Stimulated activated CD4-positive, alpha-beta T cell treated with anti-CD3 and anti-CD28 coated beads, Interleukin-1b, Interleukin-23, amount 100 ng/mL, for 1 hour (primary cell): ENCODE measurements at places on chromosomes 7 and 10.

- no peak for DNase-seq
Measured at GRCh38 chr7:82175319-82175718, 268.3 kb downstream of the CACNA2D1 start.

- no peak for DNase-seq
Measured at GRCh38 chr7:64515330-64515729, 47.5 kb downstream of the ZNF680 start.

DNA sequence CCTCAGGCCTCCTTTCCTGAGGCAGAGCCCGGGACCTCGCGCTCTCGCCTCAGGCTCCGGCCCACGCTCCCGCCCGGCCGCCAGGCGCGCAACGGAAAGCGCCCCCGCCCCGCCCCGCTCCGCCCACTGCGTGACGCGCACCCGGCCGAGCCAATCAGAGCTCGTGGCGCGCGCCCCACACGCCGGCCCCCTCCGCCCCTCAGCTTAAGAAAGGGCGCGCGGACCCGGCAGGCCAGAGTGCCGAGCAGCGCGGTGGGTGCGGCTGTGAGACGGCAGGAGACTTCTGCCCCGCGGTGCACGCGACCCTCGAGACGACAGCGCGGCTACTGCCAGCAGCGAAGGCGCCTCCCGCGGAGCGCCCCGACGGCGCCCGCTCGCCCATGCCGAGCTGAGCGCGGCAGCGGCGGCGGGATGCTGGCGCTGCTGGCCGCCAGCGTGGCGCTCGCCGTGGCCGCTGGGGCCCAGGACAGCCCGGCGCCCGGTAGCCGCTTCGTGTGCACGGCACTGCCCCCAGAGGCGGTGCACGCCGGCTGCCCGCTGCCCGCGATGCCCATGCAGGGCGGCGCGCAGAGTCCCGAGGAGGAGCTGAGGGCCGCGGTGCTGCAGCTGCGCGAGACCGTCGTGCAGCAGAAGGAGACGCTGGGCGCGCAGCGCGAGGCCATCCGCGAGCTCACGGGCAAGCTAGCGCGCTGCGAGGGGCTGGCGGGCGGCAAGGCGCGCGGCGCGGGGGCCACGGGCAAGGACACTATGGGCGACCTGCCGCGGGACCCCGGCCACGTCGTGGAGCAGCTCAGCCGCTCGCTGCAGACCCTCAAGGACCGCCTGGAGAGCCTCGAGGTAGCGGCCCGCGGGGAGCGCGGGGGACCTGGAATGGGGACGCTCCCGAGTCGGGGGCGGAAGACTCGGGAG is at the start of gene NPTX2:
Gene NPTX2, plus strand, starts transcription at position 235 of the 909 bp plus-strand sequence. Its CDS starts 177 bp downstream, at position 412.
- DNase-seq = no peak

DNA sequence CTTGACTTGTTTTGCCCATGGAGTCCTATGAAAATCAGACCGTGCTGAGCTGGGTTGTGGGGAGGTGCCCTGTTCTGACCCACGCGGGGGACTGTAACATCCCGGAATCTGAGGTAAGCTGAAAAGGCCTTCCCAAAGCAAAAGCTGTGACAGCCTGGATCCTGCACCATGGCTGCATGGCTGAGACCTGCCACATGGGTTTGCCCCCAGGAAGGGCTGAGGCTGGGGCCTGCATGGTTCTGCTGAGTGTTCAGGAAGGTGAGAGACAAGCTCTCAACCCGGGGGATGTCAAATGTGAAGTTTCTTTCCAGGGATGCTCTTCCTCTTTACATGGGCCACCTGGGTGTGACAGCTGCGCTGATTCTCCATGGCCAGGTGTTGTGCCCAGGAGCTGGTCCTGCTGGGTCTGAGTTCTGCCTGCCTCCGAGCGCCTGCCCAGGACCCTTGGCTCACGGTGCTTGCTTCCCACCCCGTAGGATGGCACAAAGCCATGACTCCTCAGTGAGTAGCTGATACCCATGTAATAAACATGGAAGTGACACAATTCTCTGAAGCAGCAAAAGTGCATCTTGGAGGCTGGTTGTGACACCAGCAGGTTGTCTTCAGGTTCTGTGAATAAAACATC is 58.3 kb downstream of the VIPR2 start:
- no peak for DNase-seq

DNA sequence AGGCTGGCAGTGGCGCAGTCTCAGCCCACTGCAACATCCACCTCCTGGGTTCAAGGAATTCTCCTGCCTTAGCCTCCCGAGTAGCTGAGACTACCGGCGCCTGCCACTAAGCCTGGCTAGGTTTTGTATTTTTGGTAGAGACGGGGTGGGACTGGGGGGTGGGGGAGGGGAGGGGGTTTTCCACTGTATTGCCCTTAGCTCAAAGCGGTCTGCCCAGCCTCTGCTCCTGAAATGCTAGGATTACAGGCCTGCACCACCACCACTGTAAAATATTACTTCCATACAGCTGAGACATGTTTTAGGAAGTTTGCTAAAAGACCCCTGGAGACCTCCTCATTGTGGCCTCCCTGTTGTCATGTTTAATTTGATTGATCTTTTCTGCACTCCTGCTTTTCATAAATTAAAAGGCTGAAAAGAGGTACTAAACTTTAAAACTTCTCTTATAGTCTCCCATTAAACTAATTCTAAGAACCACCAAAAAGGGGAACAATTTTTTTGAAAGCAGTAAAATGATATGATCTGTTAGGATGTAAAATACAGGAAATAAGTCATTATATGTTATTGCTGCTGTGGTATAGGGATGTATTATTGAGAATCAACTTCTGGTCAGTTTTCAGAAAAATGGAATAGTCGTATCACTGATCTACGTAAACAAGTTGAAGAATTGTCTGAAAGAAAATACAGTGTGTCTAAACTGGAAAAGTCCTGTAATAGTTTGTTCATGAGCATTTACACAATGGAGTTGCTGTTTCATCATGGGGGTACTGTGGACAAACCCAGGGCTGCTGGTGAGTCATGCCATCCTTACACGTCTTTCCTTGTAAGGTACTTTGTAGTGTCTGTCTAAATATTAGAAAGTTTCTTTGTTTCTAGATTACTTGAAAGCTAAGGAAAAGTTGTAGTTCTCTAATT is 72.9 kb upstream of the TMEM248 start:
- DNase-seq = no peak

GRCh38 chr7:91013078-91013477 is 251.2 kb upstream of the FZD1 start:
- DNase-seq = no peak

DNA sequence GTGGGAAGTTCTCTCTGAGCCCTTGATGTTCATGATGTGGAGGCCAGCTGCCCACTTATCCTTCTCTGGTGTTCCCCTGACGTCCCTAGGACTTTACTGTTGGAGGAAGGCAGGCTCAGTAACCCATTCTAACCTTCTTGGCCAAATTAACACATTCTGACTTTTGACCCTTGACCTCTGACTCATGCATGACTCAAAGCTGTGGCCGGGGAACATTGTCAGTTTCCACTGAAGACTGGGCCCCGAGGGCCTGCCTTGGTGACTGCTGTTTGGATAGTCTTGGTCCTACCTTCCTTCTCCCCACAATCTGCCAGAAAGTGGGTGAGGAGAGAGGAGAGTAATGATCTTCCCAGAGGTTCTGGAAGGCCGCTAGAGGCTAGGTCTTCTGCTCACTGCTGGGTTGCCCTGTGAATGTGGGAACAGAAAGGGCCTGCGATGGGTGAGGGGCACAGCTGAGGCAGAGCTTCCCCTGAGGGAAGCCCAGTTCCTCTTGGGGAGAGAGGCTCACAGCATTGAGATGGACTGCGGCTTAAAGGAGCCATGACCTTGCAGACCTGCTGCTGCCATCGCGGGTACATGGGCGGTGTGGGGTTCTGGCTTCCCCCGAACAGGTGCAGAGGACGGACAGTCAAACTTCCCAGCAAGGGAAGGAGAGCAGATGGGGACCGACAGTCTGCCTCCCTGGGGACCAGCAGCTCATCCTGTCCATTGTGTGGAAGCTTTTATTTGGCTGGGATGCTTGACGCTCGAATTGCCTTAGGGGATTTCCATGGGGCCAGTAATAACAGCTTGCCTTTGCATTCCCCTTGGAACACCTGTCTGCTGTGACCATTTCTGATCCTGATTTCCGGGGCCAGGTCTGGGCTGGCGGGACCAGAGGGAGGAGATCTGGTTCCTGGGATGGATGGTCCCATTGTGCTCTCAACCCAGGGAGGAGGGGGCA is 43.8 kb downstream of the ADAMTS14 start:
- no peak for DNase-seq

DNA sequence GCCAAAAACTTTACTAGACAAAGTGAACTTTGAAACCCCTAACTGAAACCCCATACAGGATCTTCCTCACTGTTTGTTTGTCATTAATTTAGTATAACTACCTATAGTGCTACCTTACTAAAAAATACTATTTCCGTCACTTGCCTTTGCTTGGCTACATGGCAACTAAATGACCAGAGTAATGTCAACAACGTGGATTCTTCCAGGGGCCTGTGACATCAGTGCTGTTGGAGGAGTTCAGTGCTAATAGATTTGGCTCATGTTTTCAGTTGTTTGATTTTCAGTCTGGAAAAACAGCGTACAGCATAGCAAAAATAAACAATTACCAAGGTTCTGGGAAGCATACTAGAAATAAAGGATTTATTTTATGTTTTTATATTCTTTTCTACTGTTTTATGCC is 3.0 kb upstream of the ASB15 start:
- DNase-seq = no peak

DNA sequence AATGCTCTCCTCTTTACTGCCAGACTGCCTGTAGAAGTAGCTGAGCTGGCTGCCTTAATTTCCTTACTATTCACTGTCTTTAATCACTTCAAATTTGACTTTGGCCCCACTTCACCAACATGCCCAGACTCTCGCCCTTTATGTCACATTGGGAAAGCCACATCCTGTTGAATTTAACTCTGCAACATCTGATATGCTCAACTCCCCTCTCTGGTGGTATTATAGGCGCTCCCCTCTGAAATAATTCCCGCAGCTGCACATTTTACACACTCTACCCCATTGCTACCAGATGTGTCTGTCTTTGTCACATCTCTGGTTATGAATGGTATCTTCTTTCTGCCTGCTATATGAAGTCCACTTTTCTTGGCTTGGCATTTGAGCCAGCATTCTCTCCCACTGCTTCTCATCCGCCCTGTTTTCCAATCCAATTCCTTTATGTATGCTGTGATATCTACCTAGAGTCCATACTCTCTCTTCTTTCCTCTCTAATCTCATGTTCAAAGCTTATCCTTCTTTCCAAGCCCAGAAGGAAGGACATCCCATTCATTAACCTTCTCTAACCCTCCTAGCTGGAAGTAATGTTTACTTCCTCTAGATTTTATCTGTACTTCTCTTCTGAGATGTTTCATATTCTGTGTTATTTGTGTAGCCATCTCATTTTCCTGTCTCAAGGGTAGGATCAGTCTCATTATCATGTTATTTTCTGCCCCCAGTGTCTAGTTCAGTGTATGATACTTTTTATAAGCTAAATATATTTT is 134.5 kb downstream of the ST7 start:
- no peak for DNase-seq

DNA sequence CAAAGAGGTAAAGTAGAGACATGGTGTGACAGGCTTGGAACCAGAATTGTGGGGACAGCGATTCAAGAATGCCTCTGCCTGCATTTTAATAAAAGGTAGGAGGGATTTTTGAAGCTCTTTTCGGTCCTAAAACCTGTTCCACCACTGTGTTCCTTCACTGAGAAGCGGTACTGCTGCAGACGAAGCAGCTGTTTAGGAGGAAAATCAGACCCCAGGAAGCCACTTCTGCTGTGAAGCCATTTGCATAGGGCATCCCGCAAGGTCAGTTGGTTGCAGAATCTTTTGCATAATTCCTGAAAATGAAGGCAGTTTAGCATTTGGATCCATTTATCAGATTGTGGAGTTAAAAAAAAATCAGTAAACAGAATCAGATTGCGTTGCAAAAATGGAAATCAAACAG is 183.3 kb upstream of the PRKCQ start:
- DNase-seq = no peak

DNA sequence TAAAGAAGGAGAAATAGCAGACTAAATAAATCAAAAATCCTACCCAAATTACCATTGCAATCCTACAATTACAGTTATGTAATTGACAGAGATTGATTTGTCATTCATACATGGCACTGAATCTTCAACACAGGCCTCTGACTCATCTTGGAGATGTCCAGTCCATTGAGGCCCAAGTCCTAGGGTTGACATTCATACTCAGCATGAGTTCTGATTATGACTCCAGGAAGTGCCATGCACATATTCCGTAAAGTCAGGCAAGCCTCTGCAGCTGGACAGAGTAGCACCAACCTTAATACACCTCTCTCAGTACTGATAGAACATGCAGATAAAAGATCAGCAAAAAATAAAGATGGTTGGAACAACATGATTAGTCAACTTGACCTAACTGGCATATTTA is 353.7 kb upstream of the NFE2L3 start:
- no peak for DNase-seq
